Gastroesophageal sphincter (tissue), 4 donors: ENCODE measurements at places on chromosomes 2 and 18. TPM values are rescaled to one million over a fixed set of nuclear protein-coding genes. Genes with fewer than 3 reads are reported as not detected.
A peak's percentile ranks its signal among the peaks of the same experiment; 100 is the strongest.

Gene SERPINB10
- not detected for total RNA-seq

Gene ALPG
- not detected for total RNA-seq

DNA sequence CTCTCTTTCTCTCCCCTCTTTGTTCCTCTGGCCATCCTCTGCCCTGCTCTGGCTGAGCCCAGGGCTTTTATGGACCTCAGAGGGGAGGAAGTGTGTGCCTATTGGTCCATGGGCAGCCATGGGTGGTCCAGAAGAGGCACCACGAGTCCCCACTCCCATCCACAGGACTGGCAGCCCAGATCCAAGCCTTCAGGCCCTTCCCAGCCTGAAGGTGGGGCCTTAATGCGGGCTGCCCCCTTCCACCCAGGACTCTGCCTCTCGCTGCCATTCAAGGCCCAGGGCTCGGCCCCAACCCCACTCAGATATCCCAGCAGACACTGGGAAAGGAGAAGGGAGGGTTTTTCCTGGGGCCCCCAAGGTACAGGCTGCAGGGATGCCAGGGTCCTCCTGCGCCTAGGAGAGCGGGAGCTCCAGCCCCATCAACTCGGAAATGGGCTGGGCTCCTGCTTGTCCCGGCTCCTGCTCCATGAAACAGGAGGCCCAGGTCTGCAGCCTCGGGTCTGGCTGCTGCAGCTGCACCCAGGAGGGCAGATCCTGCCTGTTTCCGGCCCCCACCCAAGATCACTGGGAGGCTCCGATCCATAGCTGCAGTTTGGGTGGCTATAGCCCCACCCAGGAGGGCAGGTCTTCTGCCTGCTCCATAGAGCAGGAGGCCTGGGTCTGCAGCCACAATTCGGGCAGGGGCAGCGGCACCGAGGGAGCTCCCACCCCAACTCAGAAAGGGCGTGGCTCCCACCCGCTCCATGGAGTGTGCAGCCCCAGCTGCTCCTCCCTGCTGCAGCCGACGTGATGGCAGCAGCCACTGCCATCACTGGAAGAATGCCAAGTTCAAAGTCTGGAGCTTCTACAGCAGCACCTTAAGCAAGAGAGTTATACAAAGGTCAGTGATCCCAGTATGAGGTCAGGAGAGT lies 116.6 kb upstream of the RBBP8 start:
- ATAC-seq, result no peak

- ATAC-seq, result peak; percentile 97
These were observed at the start of gene DDX1 for GRCh38 chr2:15591692-15592463. DDX1 (plus strand) TSS chr2:15591868; CDS start chr2:15591934, 66 bp downstream.

DNA sequence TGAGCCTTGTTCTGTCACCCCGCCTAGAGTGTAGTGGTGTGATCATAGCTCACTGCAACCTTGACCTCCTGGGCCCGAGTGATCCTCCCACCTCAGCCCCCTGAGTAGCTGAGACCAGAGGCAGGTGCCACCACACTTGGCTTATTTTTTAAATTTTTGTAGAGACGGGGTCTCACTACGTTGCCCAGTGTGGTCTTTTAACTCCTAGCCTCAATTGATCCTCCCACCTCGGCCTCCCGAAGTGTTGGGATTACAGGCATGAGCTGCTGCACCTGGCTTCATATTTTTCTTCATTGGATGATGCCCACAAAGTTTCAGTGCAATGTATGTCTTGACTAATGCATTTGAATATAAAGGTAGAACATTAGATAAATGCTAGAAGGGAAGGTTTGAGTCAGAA lies 120.8 kb downstream of the FMNL2 start:
- ATAC-seq, result no peak
